ENCODE measurements at places on chromosomes 1 and 21.

- no peak for DNase-seq
These were observed 2.2 kb downstream of the VAMP4 start for GRCh38 chr1:171739656-171740055.

DNA sequence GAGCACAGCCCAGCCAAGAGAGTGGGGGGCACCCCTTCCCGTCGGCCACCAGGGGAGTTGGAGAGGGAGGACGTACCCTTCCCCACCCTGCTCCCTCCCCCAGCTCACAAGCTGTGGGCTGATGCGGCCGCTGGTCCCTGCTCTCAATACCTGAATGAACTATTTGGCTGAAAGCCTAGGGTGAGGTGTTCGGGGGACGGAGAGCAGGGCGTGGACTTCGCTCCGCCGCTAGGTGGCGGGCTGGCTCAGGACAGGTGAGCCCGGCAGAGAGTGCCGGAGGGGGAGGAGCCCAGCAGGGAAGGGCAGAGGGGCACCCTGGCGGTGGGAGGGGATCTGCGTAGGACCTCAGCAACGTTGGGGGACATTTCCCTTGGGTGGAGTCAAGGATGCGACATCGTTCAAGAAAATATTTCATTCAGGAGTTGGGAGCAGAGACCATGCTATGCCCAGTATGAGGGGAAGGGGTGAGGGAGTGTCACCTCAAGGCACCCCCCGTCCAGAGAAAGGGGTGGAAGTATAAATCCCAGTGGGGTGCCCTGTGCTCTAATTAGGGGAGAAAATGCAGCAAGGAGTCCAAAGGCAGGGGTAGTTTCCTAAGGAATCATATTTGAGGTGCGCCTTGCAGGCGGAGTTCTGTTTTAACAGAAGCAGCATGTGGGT, 12.0 kb upstream of the RHBG start:
- peak; percentile 54 for DNase-seq

DNA sequence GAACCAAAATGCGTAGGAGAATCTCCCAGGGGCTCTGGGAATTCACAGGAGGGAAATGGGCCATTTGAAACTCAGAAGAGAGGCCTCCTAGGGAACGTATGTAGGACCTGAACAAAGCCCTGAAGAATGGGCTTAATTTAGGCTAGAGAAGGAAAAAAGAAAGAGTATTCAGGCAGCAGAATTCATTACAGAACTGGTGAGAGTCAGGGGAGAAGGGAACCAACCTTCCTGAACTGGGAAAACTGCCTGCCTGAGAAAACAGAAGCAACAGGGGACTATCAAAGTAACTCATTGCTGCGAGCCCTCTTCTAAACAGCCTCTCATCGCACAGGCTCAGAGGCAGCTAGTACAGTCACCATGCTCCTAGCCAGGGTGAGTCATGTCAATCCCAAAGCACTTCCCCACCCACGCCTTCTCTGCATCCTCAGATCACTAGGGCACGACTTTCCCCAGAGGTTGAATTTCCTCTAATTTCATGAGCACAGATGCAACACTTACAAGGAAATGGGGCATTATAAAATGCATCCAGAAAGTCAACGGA, 98.1 kb downstream of the ADSS2 start:
- no peak for DNase-seq

GRCh38 chr1:167659881-167660280, 29.8 kb downstream of the RCSD1 start:
- DNase-seq, result no peak

GRCh38 chr1:26790551-26790953, 2.8 kb downstream of the PIGV start:
- DNase-seq, result peak; percentile 37

GRCh38 chr1:244218220-244218619, 167.1 kb downstream of the ZBTB18 start:
- no peak for DNase-seq

DNA sequence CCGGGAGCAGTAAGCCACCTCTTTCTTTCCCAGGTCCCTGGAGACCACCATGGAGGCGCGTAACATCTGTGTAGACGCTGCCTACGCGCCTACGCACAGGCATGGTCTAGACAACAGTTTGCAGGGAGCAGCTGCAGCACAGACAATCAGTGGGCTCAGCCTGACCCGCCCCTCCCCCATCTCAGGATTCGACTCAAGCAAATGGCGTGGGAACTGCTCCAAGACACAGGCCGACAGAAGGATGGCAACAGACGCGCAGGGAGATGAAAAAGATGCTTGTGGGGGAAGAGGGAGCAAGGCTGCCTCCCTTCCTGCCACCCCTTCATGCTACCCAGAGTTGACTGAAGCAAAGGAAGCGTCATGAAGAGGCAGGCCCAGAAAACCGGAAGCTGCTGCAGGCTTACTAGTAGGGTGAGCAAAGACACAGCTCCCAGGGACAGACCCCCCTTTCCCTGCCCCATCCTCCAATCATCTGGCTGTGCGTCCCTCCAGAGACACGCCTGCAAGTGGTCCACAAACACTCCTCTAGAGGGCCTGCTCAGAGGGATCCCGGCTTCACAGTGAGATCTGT, 19.5 kb downstream of the STK40 start:
- peak; percentile 42 for DNase-seq

GRCh38 chr1:87329526-87330056, 911 bp downstream of the LMO4 start:
- no peak for DNase-seq
